ENCODE measurements at places on chromosomes 2 and 18. TPM values are rescaled to one million over a fixed set of nuclear protein-coding genes. Genes with fewer than 3 reads are reported as not detected.

ITPRID2 gene
- total RNA-seq: 119 TPM

POTEJ gene
- not detected for total RNA-seq

DNA sequence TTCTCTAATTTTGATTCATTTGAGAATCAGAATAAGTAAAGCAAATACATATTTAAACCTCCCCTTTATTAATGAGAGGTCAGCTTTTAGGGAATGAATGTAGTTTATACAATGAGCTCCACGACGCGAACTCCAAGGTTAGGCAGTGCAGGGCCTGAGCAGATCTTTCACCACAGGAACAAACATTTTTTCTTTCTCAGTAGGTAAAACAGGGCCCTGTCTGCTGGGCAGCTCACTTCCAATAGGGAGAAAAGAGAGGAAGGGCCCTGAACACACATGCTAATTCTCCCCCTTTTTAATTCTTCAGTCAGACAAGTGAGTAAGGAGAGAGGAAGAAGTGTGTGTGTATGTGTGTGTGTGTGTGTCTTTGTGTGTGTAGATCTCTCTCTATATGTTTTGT, 682.4 kb upstream of the TMEFF2 start:
- DNase-seq: no peak

GRCh38 chr2:237532160-237532559, 34.2 kb upstream of the PRLH start:
- DNase-seq: no peak

DNA sequence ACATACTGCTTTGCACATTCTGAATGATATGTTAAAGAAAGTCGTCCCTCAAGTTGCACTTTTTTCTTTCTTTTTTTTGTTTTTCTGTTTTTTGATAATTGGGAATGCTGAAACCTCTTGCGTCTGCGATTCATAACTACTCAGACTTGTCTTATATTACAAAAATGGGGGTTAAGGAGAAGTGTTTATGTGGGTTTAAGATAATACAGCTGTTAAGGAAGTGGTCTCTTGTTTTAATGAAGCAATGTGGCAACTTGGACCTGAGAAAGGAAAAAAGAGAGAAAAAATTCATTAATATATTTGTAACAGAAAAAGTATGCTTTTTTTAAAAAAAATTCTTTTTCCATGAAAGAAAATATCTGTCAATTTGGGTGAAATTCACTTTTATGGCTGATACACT, 268.5 kb upstream of the CCDC68 start:
- DNase-seq: no peak

GRCh38 chr2:15999596-16000469, 59.5 kb downstream of the MYCN start:
- DNase-seq: no peak

DNA sequence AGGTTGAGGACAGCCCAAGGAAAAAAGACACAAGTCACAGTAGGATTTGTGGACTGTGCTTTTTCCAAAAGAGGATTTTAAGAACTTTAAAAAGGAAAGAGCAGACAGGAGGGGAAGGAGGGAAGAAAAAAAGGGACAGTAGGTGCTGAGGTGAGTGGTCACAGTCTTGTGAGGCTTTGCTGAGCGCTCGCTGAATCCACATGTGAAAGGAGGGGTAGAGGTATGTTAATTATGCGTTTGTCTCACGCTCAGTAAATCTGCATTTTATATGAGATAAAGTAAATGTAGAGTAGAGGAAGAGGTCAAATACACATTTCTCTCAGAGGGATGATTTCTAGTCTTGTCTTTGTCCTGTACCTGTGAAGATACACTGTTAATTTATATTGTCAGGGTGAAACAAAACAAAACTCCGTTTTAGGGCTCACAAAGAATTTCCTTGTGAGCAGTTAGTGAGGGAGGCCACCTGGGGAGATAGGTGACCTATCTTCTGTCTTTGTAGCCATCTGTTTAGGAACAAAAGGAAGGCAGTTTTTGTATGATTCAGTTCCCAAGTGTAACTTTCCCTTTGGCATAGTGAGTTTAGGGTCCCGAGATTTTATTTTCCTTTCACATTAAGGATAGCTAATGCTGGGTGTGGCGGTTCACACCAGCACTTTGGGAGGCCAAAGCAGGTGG, 25.3 kb downstream of the GNAL start:
- no peak for DNase-seq

Measured in mesenteric fat pad (tissue), 1 donor.